Stimulated activated CD4-positive, alpha-beta T cell treated with anti-CD3 and anti-CD28 coated beads, Interleukin-4, amount 100 ng/mL, for 4 hours (primary cell): ENCODE measurements at places on chromosomes 7 and 10.

GRCh38 chr7:134784251-134785049 lies 5.0 kb downstream of the CALD1 start:
- no peak for DNase-seq

GRCh38 chr10:65808687-65809333 lies 1117.0 kb upstream of the LRRTM3 start:
- DNase-seq = no peak

DNA sequence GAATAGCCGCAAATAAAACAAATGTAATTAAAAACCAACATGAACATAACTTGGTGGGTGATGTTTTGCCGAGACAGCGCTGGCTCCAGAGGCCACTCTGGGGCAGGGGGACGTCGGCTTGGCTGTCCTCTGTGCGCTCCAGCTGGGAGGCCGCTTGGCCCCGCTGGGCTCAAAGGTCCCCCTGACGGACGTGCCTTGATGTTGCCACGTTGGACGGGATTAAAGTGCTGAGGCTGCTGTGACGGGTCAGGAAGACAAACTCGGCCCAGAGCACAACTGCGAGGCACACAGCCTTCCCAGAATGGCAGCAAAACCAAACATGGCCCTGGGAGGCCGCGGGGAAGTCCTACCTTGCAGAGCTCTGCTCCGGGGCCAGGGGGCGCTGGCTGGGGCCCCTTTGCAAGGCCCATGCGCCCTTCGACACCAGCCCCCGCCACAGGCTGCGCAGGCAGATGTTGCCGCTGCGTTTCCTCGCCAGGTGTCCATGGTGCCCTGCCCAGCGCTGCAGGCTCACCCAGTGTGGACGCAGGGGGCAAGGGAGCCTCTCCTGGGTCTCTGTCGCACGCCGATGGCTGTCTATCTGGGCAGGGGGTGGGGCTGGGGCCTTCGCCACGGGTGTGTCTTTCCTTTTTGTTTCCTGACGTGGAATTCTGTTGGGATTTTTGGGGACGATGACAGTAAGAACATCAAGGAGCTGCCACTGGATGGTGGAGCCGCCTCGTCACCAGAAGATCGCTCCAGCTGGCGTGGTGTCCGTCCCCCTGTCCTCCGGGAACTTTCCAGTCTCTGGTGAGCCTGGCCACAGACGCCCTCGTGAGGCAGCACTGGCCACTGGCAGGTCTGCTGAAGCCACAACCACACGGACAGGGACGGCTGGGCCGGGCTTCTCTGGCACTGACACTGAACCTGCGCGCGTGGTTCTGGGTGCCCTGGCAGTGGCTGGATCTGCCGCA lies 99.6 kb upstream of the DIP2C start:
- DNase-seq = no peak

GRCh38 chr10:14723052-14723689 lies 51.5 kb downstream of the FAM107B start:
- DNase-seq = no peak

DNA sequence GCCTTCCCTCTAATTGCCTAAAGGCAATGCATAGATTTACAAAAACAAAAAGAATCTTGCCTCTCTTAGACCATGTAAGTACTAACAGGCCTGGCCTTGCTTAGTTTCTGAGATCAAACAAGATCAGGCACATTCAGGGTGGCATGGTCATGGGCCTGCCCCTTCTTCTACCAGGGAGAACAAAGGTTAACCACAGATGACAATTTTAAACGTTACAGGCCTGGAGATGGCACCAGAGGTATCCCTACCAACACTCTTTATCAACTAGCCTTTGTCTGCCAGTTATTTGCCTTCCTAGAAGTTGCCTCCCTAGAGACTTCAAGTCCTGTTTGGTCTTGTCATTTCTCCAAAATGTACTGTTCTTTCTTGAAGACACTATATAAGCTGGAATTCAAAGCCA lies 252.6 kb downstream of the DOCK4 start:
- DNase-seq = no peak

DNA sequence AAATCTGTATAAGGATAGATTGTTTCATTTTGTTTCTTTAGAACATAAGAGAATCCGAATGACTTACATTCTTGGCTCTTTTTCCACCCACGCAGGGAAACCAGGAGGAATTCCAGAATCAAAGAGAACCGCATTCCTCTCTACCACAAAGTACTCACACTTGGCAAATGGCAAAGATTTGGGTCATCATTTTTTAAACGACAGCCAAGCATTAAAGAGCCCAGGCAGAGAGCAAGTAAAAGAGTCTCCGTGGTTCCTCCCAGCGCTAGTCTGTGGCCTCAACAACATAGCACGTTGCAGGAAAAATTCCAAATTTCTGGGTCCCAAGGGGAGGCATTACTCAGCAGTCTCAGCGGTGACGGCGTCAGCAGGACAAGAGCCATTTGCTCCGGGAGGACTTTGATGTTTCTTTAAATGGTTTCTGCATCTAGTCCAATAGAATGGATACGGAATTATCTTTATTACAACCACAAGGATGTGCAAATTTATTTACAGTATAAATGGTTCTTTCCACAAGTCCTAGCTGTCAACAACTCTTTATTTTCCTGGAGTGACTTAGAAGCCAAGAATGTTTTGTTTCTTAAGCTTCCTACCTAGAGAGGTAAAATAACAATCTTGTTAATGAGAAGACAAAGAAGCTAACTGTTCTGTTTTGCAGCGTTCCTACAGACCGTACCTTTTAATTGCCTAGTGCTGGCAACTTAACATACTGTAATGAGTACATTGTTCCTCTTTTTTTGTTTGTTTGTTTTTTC lies 232.5 kb downstream of the SKIDA1 start:
- no peak for DNase-seq

DNA sequence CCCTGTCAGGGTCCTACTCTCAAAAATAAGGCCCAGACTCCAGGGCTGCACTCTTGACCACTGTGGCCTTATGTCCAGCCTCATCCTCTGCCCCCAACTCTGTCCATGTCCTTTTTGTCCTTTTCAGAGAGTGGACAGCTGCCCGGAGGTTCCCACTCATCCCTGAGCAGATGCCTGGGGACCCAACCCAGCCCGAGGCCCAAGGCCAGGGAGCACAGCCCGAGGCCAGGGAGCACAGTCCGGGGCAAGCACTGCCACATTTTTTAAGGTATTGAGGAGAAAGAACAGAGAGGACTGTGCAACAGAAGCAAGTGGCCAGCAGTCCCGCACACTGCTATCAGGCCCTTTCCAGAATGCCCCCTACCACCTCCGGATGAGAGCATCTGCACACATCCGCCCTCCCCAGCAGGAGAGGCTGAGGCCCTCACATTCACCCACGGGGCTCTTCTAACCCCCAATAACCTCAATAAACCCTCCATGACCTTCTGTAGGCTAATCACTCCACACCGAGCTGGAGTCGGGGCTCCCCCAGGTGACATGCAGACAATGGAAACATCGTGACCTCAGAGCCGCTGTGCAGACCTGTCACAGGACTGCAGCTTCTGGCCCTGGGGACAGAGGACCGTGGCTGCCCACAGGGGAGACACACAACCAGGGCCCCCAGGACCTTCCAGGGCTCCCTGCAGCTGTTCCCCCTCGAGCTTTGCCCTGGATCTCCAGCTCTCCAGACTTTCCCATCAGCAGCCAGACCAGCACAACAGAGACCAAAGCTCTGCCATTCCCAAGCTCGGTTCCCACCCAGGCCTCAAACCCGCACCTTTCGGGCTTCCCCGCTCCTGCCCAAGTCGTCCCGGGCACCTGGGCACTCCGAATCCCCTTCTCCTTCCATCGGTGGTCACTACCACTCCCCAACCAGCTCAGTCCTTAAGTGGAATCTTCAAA lies 51.4 kb downstream of the CAMK2B start:
- no peak for DNase-seq

DNA sequence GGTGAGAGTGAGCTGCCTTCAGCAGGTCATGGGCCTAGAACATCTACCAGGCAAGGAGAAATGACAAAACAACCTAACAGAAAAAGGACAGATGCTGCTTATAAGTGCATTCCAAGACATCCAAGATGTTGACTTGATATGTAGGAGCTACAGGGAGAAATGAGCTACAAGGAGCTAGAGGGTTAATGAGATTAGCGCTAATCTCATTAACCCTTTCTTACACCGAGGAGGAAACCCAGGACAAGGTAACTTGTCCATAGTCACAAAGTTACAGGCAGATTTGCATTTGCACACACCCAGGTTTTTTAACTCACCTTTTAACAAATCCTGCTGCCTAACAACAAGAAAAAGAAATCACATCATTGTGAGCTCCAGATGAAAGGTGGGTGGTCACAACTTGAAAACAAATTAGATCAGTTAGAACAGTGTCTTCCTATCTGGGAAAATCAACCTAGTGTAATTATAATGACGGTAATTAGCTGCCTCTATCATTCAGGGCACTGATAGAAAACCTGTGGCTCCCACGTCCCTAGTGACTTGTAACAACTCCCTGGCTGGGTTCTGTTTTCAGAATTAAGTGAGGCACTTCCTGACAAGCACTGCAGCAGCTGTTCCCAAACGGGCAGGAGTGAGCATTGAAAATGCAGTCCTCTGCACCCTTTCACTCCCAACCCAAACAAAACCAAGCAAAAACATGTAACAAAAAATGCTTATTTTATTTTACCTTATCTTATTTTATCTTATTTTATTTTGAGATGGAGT lies 5.7 kb downstream of the KIAA1549 start:
- DNase-seq = no peak

DNA sequence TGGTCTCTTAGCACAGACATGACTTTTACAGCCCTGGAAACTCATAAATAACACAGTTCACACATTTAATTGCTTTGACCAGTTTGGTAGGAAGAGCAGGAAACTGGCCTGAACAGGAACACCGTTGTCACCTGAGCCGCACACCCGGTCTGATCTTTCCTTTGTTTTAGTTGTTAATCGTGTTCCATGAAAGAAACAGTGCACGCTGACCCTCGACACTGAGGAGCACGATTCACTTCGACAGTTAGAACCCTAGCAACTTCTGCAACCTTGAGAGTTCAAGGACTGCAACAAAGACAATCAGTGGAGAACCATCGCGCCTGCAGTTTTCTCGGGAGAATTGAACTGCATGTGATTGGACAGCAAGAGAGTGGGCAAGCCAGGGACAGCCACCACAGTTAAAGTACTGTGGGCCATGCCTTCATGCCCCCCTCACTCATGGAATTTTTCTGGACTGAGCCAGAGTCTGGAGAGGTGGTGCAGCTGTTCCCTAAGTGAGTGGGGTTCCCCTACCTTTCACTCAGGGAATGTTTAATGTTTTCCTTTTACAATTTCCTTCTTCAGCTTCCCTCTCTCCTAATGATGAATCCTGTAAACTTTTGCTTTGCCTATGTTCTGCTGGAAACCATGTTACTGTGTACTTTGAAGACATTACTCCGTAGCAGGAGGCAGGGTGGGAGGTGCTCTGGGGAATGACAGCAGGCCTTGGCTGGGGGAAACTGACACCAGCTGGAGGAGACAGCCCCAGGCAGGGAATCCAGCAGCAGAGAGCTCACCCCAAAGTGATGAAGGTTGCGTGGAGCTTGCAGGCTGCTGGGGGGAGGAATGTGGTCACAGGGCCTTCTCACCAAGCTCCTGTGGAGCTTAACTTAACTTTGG lies 198.7 kb downstream of the ZNF438 start:
- DNase-seq = no peak

DNA sequence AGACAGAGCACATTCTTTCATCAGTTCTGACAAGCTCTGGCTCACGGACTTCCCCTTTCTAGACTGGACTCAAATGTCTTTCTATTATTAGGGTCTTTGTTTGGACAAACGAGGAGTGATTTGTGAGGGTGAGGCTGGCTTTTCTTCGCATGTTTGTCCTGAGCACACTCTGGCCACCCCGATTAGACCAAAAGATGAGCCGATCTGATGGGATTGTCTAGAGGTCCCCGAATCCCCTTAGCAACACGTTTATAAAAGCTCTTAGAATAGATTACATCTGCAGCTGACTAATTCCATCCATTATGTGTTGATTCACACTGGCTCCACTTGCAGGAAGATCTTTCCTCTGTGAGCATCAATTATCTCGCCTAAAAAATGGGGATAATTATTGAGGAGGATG lies 675.4 kb upstream of the AUTS2 start:
- DNase-seq = no peak

DNA sequence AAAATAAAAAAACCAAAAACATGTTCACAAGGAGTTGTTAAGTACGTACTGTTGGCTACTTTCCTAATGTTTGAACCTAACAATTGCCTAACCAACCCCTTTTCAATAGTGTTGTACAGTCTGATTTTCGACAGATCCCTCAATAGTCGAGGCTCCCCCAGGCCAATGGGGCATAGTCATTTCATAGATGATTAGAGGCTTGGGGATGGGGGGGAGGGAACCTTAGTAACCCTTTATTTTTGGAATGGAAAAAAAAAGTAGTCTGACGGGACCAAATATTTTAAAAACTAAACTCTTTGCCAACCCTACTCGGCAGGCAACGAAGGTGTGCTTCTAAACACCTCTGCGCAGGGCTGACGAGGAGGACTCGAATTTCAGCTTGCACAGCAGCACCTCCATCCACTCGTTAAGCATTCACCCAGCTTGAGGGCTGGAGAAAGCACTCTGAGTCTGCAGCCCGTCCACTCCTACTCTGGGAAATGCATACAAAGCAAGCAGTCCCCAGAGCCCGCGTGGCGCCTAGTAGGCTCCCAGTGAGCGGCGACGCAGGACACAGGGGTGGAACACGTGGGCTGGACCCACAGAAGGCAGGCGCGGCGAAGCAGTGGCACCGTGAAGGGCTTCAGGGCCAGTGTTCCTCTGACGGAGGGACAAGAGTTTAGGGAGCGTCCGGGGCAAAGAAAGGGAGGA lies 899 bp downstream of the PUS7 start:
- DNase-seq = peak; percentile 55

GRCh38 chr10:28663576-28664368 lies 13.5 kb upstream of the BAMBI start:
- DNase-seq = peak; percentile 58
